Stimulated activated CD8-positive, alpha-beta memory T cell treated with anti-CD3 and anti-CD28 coated beads, Interleukin-7, amount 100 ng/mL, for 1 hour (primary cell): ENCODE measurements at places on chromosomes 2 and 18.
A peak's percentile ranks its signal among the peaks of the same experiment; 100 is the strongest.

GRCh38 chr18:48709371-48710062, 170.7 kb downstream of the CTIF start:
- DNase-seq, result no peak

- DNase-seq, result no peak
Observed at GRCh38 chr2:61255580-61256437, 93.8 kb downstream of the C2orf74 start.

DNA sequence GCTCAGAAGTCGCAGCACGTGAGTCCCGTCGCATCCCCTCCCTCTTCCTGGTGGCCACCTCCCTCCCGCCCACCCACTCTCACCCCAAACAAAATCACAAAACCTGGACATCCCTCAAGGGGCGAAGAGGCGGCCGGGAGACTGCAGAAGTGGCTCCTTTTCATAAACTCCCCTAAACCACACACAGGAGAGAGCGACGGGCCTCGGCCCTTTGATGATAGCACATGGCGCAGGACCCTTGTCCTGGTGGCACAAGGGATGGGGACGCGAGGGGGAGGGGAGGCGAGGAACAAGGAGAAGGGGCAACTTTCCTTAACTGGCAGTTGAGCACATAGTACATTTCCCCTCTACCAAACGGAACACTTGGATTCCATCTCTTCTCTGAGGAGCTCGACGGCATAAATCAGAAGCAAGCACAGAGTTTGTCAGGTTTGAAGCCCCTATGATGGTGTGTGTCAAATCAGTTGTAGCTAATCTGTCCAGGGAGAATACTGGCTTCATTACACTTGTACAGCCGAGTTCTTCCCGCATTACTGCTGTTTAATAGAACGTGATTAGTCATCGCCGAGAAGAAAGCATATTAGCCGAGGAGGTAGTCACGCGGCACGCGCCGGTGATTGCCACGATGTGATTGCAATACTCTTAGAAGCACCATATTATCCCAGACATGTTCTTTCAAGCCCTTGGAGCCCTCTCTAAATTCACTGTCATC, 43.8 kb downstream of the GBX2 start:
- DNase-seq, result no peak

GRCh38 chr2:22076454-22076853, 952.7 kb downstream of the TDRD15 start:
- DNase-seq, result no peak

DNA sequence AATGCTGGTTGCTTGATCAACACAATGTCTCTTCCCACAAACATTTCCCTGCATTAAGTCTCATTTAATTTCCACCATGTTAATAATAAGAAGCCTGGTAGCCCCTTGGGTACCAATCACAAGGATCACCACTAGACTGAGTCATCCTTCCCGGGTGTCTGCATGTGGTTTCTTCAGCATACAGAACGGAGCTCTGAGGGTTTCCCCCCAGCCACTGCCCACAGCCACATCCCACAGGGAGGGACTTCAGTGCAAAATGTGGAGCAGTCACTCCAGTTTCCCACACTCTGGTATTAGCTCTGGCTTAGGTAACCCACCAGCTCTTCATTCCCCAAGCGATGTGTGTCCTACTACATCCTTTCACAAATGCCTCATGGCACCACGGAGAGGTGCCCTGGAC, 42.7 kb upstream of the POLE4 start:
- no peak for DNase-seq

DNA sequence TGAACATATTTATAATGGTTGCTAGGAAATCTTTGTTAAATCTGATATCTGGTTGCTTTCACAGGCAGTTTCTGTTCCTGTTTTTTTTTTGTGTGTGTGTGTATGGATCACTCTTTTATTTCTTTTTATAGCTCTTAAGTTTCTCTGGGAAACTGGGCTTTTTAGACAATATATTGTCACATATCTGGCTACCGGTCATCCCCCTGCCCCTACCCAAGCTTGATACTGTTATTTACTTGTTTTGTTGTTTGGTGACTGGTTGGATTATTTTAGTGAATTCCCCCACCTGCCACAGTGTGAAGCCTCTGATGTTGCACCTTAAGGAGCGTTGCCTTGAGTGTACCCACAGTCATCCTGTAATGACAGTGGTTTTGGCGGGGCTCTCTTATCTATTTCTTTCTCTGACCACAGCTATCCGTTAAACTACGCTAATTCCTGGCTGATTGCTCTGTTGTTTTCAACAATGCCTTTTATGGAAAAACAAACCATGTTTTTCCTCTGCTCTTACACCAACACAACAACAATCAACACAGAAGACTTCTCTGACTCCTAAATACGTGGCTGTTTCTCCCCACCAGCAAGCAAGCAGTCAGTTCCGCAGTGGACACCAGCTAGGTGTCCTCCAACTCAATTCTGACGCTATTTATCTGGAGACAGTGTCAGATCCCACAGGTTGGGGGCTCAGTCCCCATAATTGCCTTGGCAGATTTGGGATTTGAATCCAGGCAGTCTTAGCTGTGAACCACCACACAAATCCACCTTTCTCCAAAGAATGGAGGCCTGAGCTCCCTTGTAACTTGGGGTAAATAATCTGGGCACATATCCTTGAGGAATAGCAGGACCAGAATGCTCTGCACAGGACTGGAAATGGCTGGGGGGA, 10.9 kb downstream of the GNLY start:
- DNase-seq, result peak; percentile 20

DNA sequence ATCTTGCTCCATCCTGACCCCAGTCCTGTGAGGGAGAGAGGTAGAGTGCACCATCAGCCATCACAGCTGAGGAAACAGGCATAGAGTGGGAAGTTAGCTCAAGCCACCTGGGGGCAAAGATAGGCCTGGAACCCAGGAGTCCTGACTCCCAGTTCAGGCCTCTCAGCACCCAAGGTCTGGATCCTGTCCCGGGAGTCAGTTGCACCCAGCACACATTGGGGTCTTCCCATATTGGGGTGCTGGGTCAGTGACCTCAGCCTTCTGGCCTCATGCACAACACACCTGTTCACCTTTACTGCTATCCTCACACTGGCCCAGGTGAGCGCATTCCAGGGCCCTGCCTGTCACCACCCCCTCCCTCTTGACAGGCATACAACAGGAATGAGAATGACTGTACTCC, 24.7 kb downstream of the ST8SIA5 start:
- no peak for DNase-seq

DNA sequence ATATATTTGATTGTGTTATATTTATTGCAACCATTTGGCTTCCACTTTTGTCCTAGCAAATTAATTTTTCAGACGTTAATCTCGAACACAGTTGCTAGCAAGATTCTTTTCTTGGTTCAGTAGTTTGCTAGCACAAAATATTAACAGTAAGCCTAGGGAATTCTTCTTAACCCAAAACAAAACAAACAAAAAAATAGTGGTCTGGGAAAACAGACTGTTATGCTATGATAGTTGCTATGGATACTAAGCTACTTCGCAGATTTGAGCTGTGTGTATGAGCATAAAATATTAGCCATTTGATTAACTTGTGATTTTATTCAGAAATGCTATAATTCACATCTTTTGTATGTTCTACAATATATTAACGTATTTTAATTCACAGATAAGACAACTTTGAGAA, 541.5 kb upstream of the NETO1 start:
- DNase-seq, result no peak

GRCh38 chr2:44777537-44777936, 164.0 kb upstream of the SIX3 start:
- no peak for DNase-seq

GRCh38 chr2:53697092-53697491, 70.5 kb upstream of the CHAC2 start:
- DNase-seq, result no peak

- DNase-seq, result no peak
Observed at GRCh38 chr2:152661076-152661475, 56.2 kb downstream of the PRPF40A start.

GRCh38 chr2:182591774-182592173, 124.3 kb upstream of the DNAJC10 start:
- no peak for DNase-seq

GRCh38 chr2:43248621-43249020, 22.2 kb upstream of the ZFP36L2 start:
- DNase-seq, result no peak

GRCh38 chr2:231189571-231190495, 8.6 kb upstream of the ARMC9 start:
- DNase-seq, result no peak

GRCh38 chr2:234571620-234572407, 74.9 kb upstream of the ARL4C start:
- DNase-seq, result no peak
